ENCODE measurements at places on chromosomes 12 and 14. TPM values are rescaled to one million over a fixed set of nuclear protein-coding genes. Genes with fewer than 3 reads are reported as not detected.

Gene CLEC4C
- total RNA-seq: not detected

Gene GALNT8
- 0.33 TPM for total RNA-seq

DNA sequence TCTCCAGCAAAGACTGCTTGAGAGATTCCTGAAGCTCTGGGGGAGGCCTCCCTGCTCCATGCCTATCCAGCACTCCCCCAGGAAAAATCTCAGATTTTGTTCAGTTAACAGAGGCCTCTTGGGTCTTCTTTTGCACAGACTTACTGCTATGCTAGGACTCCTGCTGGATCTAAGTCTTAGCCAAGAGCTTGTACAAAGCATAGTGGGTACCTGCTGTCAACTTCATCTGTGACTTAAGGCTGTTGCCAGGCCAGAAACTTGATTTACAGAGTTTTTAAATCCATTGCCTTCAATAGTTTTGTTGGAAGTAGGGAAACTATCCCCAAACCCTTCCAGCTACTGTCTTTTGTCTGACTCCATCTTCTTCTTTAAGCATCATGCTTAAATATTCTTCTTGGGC, 140.5 kb downstream of the SMOC1 start:
- no peak overlapping the region for H3K27ac ChIP-seq
- H3K4me3 ChIP-seq: no peak overlapping the region
- peaks cover 17% of the 10 kb centered on the region for H3K4me1 ChIP-seq

GRCh38 chr12:3171195-3171591, 94.0 kb downstream of the TSPAN9 start:
- no peak overlapping the region for H3K27ac ChIP-seq
- no peak for DNase-seq
- H3K4me3 ChIP-seq: no peak overlapping the region
- no peaks in the 10 kb centered on the region for H3K36me3 ChIP-seq
- H3K4me1 ChIP-seq: peaks cover 2% of the 10 kb centered on the region

Gene VIPAS39
- total RNA-seq: 19.2 TPM

- H3K27ac ChIP-seq: no peak overlapping the region
- no peaks in the 10 kb centered on the region for H3K27me3 ChIP-seq
- DNase-seq: no peak
- peaks cover 48% of the 10 kb centered on the region for H3K4me1 ChIP-seq
- H3K4me3 ChIP-seq: no peak overlapping the region
Observed at GRCh38 chr14:91346838-91347173, 70.8 kb downstream of the CCDC88C start.

GRCh38 chr12:42525444-42525843, 64.1 kb downstream of the PRICKLE1 start:
- H3K4me3 ChIP-seq: no peak overlapping the region
- H3K36me3 ChIP-seq: no peaks in the 10 kb centered on the region
- no peaks in the 10 kb centered on the region for H3K4me1 ChIP-seq
- H3K27me3 ChIP-seq: peaks cover 2% of the 10 kb centered on the region

GRCh38 chr14:91599994-91600393, 89.9 kb upstream of the PPP4R3A start:
- no peaks in the 10 kb centered on the region for H3K4me1 ChIP-seq
- H3K27ac ChIP-seq: no peak overlapping the region
- no peak overlapping the region for H3K4me3 ChIP-seq
- peaks cover 1% of the 10 kb centered on the region for H3K36me3 ChIP-seq

Gene GUCY2C
- total RNA-seq: not detected

Gene SLC4A8
- 6.1 TPM for total RNA-seq

Gene P2RX2
- total RNA-seq: not detected

- no peak overlapping the region for H3K4me3 ChIP-seq
- peaks cover 8% of the 10 kb centered on the region for H3K36me3 ChIP-seq
- no peaks in the 10 kb centered on the region for H3K27me3 ChIP-seq
- no peak overlapping the region for H3K27ac ChIP-seq
Observed at GRCh38 chr14:31429791-31430190, 9.4 kb upstream of the HEATR5A start.

Gene PRH2
- not detected for total RNA-seq

Gene SLC48A1
- total RNA-seq: 13.4 TPM

GRCh38 chr14:50311972-50312733, at the start of the genes DMAC2L and L2HGDH:
DMAC2L (plus strand) TSS chr14:50312324; CDS start chr14:50321488, 9,164 bp downstream.
L2HGDH (minus strand) TSS chr14:50312229; CDS start chr14:50312150, 79 bp downstream.
- H3K4me3 ChIP-seq: peak within 1 kb of the TSS; percentile 92
- no peaks in the 10 kb centered on the region for H3K27me3 ChIP-seq
- DNase-seq: peak; percentile 94
- H3K4me1 ChIP-seq: peaks cover 26% of the 10 kb centered on the region

Gene LMBR1L
- 111 TPM for total RNA-seq

DNA sequence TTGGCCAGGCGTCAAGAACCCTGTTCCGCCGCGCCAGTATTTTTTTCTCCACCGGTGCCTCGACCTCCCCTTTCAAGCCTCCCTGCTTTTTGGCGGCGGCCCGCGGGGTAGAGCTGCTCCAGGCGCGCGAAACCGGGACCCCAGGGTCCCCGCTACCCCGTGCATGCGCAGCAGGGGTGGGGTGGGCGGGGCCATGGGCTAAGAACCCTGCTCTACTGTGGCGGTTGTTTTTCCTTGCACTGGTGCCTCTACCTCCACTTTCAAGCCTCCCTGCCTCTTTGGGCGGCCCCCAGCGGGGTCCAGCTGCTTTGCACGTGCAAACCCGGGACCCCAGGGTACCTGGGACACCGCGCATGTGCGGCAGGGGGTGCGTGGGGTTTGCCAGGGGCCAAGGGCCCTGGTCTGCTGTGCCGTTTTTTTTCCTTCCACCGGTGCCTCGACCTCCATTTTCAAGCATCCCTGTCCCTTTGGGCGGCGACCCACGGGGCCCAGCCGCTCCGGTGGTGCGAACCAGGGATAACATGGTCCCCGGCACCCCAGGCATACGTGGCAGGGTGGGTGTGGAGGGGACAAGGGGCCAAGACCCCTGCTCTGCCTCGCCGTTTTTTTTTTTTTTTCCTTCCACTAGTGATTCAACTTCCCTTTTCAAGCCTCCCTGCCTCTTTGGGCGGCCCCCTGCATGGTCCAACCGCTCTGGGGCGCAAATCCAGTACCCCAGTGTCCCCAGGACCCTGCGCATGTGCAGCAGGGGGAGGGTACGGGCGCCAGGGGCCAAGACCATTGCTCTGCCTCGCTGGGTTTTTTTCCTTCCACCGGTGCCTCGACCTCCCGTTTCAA, 326.8 kb downstream of the ALG10 start:
- no peaks in the 10 kb centered on the region for H3K27me3 ChIP-seq
- H3K36me3 ChIP-seq: no peaks in the 10 kb centered on the region
- no peak overlapping the region for H3K4me3 ChIP-seq
- no peaks in the 10 kb centered on the region for H3K4me1 ChIP-seq
- H3K27ac ChIP-seq: no peak overlapping the region

Gene REM2
- total RNA-seq: 1.2 TPM

Gene SERPINA9
- not detected for total RNA-seq

- DNase-seq: peak; percentile 38
- H3K4me1 ChIP-seq: peaks cover 15% of the 10 kb centered on the region
- peak overlapping the region; percentile 32 for H3K4me3 ChIP-seq
- no peaks in the 10 kb centered on the region for H3K27me3 ChIP-seq
- H3K36me3 ChIP-seq: peaks cover 5% of the 10 kb centered on the region
Observed at GRCh38 chr14:68468437-68469207, 324.2 kb downstream of the ZFP36L1 start.

GRCh38 chr14:88482524-88482923, 72.3 kb downstream of the PTPN21 start:
- H3K4me3 ChIP-seq: no peak overlapping the region
- no peaks in the 10 kb centered on the region for H3K36me3 ChIP-seq
- H3K27ac ChIP-seq: no peak overlapping the region
- H3K4me1 ChIP-seq: no peaks in the 10 kb centered on the region
- DNase-seq: no peak

GRCh38 chr14:81313775-81314429, 86.2 kb downstream of the STON2 start:
- H3K36me3 ChIP-seq: no peaks in the 10 kb centered on the region
- H3K27ac ChIP-seq: no peak overlapping the region
- no peak for DNase-seq
- H3K4me3 ChIP-seq: no peak overlapping the region

DNA sequence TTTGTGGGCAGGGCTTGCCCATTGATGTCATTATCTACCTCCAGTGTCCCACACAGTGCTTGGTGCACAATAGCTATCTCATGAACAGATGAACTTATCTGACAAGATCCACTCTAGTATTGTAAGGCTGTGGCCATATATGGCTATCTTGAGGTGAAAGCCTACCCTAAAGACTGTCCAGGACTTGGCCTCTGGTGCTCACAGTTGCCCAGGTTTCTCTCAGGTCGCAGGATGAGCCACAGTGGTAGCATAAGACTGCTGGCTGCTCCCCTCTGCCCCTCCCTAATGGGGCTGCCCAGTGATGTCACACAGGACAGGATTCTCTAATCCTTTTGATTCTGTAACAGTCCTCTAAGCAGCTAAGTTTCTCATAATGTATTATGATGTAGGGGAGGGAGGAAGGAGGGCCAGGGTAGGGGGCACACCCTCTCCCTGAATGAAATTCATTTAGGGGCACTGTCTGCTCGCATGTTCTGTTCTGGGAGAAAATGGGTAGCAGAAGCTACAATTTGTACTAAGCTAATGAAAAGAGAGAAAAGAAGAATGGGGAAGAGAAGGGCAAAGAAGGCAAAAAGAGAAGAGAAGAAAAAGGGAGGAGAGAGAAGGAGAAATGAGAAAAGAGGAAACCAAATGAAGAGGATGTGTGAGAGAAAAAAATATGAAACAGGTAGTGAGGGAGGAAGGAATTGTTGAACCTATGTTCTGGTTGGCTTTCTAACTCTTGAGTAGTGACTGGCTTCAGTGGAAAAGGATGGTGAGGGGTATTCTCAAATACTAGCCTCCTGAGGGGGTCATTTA, 3.4 kb upstream of the PPM1A start:
- no peak for DNase-seq
- peaks cover 2% of the 10 kb centered on the region for H3K36me3 ChIP-seq
- peak overlapping the region; percentile 21 for H3K27ac ChIP-seq
- no peak overlapping the region for H3K4me3 ChIP-seq

GRCh38 chr14:68325267-68325807, 467.5 kb downstream of the ZFP36L1 start:
- no peak overlapping the region for H3K27ac ChIP-seq
- H3K27me3 ChIP-seq: no peaks in the 10 kb centered on the region
- DNase-seq: no peak
- no peaks in the 10 kb centered on the region for H3K4me1 ChIP-seq
- H3K4me3 ChIP-seq: no peak overlapping the region
- H3K36me3 ChIP-seq: peaks cover 8% of the 10 kb centered on the region

Gene SLC6A15
- total RNA-seq: not detected

Gene BCAT1
- total RNA-seq: 15.8 TPM

DNA sequence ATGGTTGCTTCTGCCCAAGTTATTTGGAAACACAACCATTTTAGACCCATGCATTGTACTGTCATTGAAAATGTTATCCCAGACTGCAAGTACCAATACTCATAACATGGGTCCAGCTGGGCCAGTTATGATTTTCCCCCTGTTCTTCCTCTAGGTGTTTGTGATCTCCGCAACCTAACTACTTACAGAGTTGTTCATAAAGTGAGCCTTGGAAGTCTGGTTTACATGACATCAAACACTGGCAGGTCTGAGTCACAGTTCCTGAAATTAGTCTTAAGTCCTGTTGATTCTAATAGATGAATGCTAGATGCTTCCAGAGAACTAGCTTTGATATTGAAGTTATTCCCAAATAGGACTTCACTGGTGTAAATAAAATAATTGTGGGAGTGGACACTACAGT, 487.0 kb downstream of the MED13L start:
- H3K4me1 ChIP-seq: no peaks in the 10 kb centered on the region
- H3K27ac ChIP-seq: no peak overlapping the region
- peaks cover 2% of the 10 kb centered on the region for H3K27me3 ChIP-seq
- H3K36me3 ChIP-seq: no peaks in the 10 kb centered on the region
- DNase-seq: no peak

- H3K4me1 ChIP-seq: no peaks in the 10 kb centered on the region
- H3K27me3 ChIP-seq: peaks cover 35% of the 10 kb centered on the region
- no peak for DNase-seq
- no peaks in the 10 kb centered on the region for H3K36me3 ChIP-seq
- no peak overlapping the region for H3K27ac ChIP-seq
Observed at GRCh38 chr14:77973246-77973645, 173.3 kb downstream of the ADCK1 start.

- no peaks in the 10 kb centered on the region for H3K36me3 ChIP-seq
Observed at GRCh38 chr12:115830070-115830469, 447.4 kb downstream of the MED13L start.

Gene TMEM106C
- 115 TPM for total RNA-seq

Gene RCOR1
- 24.3 TPM for total RNA-seq

GRCh38 chr14:23539248-23540140, 12.1 kb downstream of the ZFHX2 start:
- no peak overlapping the region for H3K4me3 ChIP-seq
- no peaks in the 10 kb centered on the region for H3K36me3 ChIP-seq
- no peak for DNase-seq
- H3K4me1 ChIP-seq: peaks cover 5% of the 10 kb centered on the region

DNA sequence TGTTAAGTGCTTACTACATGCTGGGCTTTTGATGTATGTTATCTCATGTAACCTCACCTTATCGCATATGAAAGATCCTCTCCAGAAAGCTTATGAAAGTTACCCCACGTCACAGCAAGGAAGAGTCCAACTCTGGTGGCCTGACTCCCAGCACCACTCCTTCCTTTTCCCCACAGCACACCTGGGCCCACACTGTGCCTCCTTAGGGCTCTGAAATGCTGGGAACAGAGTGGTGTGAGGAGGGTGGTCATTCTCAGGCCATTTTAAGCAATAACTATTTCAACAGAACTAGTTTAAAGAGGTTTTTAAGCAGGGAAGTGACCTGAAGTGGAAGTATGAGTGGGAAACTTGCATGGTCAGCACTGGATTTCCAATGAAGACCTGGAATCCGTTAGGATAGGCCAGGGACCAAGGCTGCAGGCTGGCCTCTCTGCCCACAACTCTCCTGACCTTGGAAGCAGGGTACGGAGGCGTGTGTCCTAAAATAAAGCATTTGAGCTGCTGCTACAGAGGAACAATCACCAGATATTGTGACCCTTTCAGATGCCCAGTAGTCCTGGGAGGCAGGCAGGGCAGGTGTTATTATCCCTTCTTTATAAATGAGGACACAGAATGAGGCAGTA, 67.2 kb upstream of the TMEM263 start:
- no peak overlapping the region for H3K27ac ChIP-seq
- H3K27me3 ChIP-seq: no peaks in the 10 kb centered on the region
- no peak overlapping the region for H3K4me3 ChIP-seq

DNA sequence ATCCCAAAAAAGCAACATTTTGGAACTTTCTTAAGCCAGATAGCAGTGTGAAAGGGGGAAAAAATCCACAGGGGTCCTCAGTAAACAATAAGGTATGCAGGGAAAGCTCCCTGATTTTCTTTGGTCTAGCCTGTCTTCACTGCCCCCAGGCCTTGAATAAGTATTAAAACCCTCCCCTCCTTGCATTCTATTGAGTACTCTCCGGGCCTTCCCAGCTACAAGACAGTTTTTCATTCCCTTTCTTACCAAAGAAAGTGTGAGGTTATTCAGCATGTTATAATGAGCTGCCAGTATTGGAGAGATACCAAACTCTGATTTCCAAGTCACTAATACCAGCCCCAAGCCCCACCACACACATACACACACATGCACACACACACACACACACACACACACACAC, 59.8 kb upstream of the KIF21A start:
- no peaks in the 10 kb centered on the region for H3K36me3 ChIP-seq
- H3K4me3 ChIP-seq: no peak overlapping the region
- no peaks in the 10 kb centered on the region for H3K4me1 ChIP-seq
- no peak for DNase-seq

GRCh38 chr12:79451978-79452377, 238.8 kb downstream of the PAWR start:
- H3K4me1 ChIP-seq: no peaks in the 10 kb centered on the region
- DNase-seq: no peak
- no peak overlapping the region for H3K27ac ChIP-seq

GRCh38 chr12:123840765-123841425, 78.8 kb downstream of the DNAH10 start:
- no peak overlapping the region for H3K4me3 ChIP-seq
- DNase-seq: no peak
- no peaks in the 10 kb centered on the region for H3K36me3 ChIP-seq
- H3K4me1 ChIP-seq: no peaks in the 10 kb centered on the region
- no peak overlapping the region for H3K27ac ChIP-seq

Gene SMAGP
- 4.1 TPM for total RNA-seq

Data from activated naive CD8-positive, alpha-beta T cell treated with anti-CD3 and anti-CD28 coated beads, Interleukin-2, amount 10 ng/mL, durations not matched to agents 7 days and 5 days (primary cell).